ENCODE measurements at places on chromosomes 2 and 18.

DNA sequence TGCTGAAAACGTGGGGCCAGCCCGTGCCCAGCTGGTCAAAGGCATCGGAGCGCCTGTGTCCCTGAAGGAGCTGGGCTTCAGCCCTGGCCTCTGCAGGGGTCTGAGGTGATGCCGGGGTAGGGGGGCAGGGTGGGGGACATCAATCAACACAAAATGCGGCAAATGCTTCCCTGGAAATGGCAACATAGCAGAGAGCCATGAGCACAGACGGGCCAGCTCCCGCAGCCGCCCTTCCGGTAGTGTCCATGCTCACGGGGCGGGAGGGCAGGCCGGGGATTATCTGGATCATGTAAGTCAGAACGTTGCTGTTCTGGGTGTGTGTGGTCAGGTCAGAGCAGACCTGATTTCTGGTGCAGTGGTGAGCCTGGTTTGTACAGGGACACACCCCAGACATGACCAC lies 56.5 kb upstream of the TWIST2 start:
- no peak for DNase-seq

DNA sequence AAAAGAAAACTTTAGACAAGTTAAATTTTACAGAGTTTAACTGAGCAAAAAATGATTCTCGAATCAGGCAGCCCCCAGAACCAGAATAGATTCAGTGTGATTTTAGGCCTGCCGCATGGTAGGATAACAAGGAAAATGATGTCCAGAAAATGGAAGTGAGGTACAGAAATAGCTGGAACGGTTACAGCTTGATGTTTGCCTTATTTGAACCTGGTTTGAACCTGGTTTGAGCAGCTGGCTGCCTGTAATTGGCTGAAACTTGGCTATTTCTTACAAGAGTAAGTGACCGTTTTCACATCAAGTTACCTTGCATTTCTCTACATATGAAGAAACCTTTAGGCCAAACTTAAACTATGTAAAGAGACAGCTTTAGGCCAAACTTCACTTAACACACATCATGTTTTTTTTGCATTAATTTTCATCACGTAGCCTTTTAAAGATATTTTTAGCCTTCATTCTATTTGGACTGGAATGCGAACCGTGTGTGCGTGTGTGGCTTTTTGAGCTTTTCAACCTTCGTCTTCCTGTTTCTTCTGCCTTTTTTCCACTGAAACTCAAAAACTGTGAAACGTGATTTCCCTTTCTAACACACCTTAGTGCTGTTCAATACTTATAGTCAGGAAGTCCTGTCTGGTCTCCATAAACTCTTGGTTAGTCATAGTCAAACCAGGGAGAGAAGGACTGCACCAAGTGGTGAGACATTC lies 4.5 kb upstream of the POLE4 start:
- no peak for DNase-seq

GRCh38 chr2:168654705-168655104 lies 147.7 kb upstream of the NOSTRIN start:
- DNase-seq, result no peak

GRCh38 chr2:3125001-3125760 lies 252.4 kb downstream of the EIPR1 start:
- DNase-seq, result no peak

- DNase-seq, result no peak
Observed at GRCh38 chr2:219272356-219272755, 6.8 kb upstream of the DNAJB2 start.

- DNase-seq, result peak; percentile 57
Observed at GRCh38 chr18:48949606-48950535, 894 bp downstream of the SMAD7 start.

DNA sequence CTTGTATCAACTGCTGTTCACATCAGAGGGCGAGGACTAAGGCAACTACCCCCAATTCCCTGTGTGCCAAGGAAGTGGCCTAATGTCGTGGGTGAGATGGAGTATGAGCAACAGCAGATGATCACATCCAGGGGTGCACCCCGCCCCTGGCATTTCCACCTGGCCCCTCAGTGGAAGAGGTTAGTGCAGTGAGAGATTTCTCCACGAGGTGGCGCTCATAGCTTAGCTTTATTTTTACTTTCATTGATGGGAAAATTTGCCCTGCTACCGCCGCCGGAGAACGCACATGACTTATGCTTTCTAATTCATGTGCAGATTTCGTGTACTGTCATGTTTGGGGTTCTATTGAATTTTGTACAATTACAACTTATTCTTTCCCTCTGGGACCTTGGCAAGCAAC lies 470.6 kb upstream of the MEX3C start:
- peak; percentile 53 for DNase-seq

DNA sequence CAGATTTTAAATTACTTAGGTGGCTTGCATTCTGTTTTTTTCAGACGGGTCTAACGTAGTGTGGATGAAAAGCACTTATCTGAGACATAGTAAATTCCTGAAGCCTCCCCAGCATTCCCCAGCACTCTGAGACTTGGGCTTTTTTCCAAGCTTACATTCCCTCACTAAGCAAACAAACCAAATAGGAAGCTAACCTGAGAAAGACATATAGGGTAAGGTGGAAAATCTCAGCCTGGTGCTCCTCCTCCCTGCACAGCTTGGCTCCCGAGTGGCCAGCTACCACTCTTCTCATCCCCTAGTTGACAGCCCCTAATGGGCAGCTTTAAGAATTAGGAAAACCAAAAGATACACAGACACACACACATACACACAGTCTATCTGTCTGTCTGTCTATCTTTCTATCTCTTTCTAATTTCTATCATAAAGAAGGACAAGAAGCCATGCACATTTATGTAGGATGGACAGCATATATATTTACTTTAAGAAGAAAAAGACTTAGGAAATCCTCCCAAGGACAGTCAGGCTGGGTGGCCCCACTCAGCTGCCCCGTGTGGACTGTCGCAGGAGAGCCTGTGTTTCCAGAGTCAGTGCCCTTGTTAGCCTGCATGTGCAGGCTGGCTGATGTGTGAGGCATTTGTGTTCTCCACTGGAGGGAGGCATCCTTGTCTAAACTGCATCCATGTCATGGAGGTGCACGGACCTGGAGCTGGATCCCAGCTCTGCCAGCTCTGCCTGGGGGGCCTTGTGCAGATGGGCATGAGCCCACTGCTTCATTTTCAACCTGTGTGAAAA lies 8.2 kb downstream of the CNNM3 start:
- no peak for DNase-seq

GRCh38 chr2:226308986-226309385 lies 490.6 kb downstream of the IRS1 start:
- DNase-seq, result no peak

- DNase-seq, result no peak
Observed at GRCh38 chr2:202149936-202150335, 76.9 kb downstream of the KIAA2012 start.

DNA sequence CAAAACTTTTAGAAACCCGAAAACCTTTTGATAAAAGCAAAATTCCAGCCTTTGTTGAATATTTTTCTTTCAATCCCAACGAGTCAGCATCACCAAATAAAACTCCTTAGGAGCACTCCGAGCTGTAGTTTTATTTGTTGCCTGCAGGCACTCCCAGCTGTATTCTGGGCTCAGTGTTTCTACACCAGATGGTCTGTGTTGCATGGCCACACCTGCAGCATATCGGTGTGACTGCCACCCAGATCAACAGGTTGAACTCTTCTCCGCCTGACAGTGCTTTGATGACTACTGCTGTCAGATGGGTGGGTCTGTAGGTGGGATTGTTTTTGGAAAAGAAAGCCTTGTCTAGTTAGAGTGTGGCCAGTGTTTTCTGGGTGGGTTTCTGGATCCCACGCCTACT lies 32.7 kb downstream of the APCDD1 start:
- DNase-seq, result no peak

DNA sequence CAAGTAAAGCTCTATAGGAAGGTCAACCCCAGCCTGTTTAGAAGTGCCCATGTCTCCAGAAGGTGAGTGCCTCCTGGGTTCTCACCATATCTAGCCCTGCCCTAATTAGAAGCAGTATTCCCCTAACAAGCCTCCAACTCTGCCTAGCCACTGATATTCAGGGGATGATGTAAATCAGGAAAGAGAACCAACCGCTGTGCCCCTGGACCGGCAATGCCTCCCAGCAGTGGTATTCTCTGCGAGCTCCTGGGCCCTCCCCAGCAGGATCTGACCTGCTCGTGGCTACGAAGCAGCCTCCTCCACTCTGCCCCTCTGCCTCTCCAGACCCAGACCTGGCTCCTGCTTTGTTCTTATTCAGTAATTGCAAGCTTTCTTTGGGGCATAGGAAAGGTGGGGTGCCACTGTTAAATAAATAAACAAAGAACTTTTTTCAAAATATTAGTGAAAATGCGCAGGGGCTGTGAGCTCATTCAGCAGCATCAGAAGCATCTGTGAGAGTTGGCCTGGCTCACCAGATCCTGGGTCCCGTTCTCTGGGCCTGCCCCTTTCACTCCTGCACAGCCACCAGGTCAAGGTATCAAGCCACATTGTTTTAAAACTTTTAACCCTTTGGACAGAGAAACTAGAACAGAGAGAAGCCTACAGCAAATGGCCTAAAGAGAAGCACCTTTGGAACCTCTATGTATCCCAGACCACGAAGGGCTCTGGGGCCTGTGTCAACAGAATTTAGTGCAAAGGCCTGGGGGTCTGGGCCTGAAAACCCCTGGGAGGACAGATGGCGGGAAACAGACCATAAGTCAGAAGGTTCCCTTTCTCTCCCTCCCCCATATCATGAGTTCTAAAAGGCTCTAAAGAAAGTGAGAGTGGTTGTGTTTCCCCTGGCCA lies 11.9 kb downstream of the MREG start:
- peak; percentile 43 for DNase-seq

DNA sequence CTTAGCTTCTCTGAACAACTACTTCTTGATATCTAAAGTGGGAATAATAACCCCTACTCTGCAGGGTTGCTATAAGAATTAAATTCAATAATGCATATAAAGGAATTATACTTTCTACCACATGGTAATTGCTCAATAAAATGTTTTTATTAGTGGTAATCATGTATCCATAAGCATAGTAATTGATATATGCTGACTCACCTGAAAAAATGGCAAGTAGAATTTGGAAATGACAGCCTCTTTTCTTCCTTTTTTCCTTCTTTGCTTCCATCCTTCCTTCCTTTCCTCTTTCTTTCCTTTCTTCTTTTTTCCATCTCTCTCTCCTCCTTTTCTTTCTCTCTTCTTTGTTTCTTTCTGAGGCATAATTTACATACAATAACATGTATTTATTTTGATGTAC lies 65.3 kb downstream of the DPP10 start:
- DNase-seq, result no peak

DNA sequence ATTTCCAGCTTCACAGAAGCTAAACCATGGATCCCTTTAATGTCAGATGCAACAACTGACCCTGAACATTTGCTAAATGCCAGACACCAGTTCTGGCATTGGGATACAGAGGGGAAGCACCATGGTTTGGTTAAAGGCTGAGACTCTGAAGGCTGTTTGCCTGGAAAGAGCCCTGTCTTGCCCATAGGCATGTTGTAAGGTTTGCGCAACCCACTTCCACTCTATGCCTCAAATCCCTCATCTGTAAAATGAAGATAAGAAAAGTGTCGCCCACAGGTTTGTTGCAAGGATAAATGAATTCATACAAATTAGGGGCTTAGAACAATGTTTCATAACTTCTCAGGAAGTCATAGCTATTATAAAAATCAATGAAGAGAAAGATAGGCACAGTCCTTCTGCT lies 380.9 kb upstream of the GYPC start:
- DNase-seq, result no peak

DNA sequence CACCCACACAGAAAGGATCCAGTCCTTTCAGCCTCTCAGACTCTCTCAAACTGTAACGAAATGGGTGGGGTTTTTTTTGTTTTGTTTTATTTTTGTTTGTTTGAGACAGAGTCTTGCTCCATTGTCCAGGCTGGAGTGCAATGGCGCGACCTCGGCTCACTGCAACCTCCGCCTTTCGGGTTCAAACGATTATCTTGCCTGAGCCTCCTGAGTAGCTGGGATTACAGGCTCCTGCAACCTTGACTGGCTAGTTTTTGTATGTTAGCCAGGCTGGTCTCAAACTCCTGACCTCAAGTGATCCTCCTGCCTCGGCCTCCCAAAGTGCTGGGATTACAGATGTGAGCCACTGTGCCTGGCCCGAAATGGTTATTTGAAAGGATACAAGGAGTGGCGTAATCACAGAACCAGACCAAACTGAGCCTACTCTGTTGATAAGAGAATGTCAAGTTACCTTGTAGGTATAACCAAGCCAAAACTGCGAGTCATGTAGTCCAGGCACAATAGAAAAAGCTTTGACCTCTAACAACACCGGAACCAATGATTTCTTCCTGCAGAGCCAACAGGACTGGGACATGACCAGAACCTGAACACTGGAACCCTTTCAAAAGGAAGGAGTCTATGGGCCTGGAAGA lies 72.5 kb downstream of the NCAPH start:
- no peak for DNase-seq

GRCh38 chr2:26605195-26605998 lies 35.8 kb downstream of the CIB4 start:
- peak; percentile 64 for DNase-seq

- no peak for DNase-seq
Observed at GRCh38 chr18:54357082-54357659, 487 bp downstream of the STARD6 start.

GRCh38 chr2:85720533-85720932 lies 26.4 kb downstream of the GNLY start:
- DNase-seq, result no peak

- no peak for DNase-seq
Observed at GRCh38 chr2:233700028-233700635, 7.4 kb downstream of the UGT1A6 start.

DNA sequence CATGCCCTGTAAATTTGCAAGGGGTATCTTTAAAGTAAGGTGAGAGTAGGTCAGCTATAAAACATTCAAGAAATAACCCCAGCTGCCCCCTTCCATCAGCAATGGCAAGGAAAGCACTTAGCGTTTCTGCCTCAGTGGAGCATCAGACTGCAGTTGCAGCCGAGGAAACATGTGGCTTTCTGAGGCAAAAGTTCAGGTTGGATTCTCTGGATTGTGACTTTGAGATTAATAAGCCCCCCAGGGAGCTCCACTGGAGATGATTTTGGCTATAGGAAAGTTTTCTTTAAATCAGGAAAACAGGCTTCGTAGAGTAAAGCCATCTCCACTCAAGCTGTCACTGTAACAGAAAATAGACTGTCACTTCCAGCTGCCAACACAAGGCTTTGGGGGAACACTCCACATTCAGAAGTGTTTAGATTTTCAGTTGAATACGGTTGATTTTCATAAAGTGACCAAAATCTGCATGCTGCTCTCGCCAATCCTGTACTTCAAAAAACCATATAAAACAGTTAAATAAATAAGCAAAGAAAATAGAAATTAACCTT lies 15.3 kb upstream of the RIT2 start:
- no peak for DNase-seq

All from GM10248 (cell line).